ENCODE measurements at places on chromosomes 7 and 10.

- DNase-seq: no peak
Measured at GRCh38 chr10:62463364-62463763, 89.2 kb downstream of the ZNF365 start.

GRCh38 chr10:131810036-131810804, 90.6 kb upstream of the PPP2R2D start:
- DNase-seq: peak; percentile 22

DNA sequence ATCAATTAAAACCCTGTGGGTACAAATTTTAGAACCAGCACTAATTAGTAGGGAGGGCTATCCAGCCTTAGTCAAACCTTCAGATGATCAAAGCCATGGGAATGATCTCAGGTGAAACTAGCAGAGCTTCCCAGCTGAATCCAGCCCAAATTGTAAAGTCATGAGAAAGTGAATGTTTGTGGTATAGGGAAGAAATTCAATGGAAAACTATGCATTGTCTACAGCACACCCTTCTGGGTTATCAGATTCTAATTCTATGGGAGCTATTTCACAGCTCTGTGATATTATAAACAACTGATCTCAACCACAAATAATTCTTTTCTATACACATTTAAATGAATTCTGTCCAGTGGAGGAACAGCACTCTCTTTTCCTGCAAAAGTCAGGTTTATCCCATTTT, 24.6 kb upstream of the BMPER start:
- no peak for DNase-seq

DNA sequence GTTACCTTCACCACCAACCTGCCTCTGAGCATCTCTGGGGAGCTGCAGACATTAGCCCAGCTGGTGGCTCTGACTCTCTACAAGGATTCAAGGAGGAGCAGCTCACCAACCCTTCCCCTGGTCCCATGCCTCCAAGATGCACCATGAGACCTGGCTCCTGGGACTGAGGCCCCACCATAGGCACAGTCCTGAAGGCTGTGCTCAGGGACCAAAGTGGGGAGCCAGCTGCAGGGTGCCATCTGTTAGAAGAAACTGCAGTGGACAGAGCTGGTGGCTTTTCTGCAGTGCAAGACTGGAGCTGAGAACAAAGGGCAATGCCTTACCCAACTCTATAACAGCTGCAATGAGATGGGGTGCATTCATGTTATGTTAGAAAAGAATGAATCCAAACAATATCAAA, 581.6 kb downstream of the TCERG1L start:
- no peak for DNase-seq

- no peak for DNase-seq
Measured at GRCh38 chr10:368579-369220, 233.4 kb downstream of the ZMYND11 start.

GRCh38 chr10:62384057-62384446, 9.9 kb downstream of the ZNF365 start:
- DNase-seq: no peak

DNA sequence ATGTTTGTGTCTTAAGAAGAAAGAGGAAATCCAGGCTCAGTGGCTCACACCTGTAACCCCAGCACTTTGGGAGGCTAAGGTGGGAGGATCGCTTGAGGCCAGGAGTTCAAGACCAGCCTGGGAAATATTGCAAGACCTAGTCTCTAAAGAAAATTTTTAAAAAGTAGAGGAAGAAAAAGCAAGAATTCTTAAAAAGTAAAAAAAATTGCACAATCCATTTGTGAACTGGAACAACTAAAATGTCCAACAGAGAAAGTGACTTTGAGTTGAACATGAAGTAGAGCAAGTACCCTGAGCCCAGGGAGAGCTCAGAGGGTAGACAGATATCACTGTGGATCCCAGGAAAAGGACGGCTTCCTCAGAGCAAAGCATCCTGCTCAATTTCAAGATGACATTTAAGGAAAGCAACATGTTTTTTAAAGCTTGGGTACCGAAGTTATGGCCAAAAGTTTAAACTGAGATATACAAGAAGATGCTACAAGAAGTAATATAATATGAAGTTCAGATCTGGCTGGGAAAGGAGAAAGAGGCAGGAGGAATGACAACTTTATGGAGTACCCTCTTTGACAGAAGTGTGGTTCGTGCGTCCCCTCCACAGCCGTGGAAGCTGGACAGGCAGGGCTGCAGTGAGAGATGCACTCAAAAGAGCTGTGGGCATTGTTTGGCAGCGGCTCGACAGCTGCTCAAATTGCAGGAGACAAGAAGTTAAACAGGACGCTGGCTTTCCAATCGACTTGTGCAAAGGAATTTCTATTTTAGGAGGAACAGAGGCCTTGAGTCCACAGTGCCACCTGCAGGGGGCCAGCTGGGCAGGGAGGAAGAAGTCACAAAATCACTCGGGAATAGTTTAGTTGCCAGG, 201.3 kb downstream of the JCAD start:
- DNase-seq: peak; percentile 63

DNA sequence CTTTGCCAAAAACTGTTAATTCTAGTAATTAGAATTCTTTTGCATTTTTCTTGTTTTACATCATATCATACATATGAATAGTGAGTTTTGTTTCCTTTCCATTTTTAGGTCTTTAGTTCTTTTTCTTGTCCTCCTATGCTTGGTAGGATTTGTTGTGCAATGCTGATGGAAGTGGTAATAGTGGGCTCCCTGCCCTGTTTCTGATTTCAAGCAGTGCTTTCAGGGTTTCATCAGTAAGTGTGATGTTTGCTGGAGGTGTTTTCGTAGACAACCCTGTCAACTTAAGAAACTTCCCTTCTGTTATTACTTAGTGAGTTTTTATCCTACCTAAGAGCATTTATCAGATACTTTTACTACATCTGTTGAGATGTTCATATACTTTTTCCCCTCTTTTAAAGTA, 50.5 kb downstream of the CSGALNACT2 start:
- no peak for DNase-seq

DNA sequence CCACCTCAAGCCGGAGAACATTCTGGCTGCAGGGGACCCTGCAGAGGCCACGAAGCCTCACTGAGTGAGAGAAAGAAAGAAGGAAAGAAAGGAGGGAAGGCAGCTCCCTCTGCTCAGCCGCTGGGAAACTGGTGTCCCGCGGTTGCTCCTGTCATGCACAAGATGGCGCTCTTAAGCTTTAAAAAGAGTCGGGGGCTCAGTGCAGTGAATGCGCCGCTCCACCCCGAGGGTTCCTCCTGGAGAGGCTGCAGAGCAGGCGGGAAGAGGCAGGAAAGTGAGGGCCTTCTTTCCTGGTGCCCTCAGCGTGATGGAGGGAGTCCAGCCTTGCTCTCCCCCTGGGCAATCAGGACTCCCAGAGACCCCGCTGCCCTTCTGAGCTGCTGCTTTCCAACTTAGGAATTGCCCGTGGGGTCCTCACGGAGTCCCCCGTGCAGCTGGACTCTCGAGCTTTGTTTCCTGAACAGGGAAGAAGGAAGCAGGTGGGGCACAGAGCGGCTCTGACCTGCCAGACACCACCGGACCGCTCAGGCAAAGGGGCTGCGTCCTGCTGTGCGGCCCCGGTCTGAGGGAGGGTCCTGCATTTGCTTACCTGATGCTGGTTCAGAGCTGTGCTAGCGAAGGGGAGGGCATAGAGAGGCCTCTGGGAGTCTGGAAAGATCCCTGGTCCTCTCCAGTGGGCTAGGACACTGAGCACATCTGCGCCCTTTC, 141.9 kb upstream of the MKI67 start:
- peak; percentile 86 for DNase-seq

All from ecto neural progenitor cell (in vitro differentiated cells).